ENCODE measurements at places on chromosomes 3 and 15.

DNA sequence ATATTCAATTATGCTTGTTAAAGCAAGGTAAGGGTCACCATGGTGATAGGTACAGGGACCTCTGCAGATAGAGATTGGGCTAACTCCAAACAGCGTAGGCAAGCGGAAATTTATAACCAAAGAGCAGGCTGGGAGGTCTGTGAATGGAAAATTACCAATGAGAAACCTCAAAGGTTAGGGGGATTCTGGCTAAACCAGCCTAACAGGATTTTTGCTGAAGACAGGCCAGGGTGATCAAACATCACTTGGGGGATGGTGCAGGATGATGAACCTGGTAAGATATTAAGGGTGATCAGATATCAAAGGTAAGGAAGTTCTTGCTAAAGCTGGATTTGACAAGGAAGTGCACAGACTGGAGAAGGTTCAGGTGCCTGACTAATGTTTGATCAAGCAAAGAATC lies 35.3 kb upstream of the SNRPN start:
- DNase-seq: no peak

- DNase-seq: no peak
Measured at GRCh38 chr3:123083383-123084124, 16.7 kb downstream of the PDIA5 start.

- DNase-seq: peak; percentile 69
Measured at GRCh38 chr3:10666621-10667020, 149.4 kb upstream of the SLC6A11 start.

GRCh38 chr15:65326818-65327217 lies 22.3 kb downstream of the RNU5B-1 start:
- no peak for DNase-seq

GRCh38 chr15:63544258-63545026 lies 40.0 kb downstream of the USP3 start:
- no peak for DNase-seq

GRCh38 chr3:119628816-119629445 lies 31.2 kb downstream of the PLA1A start:
- DNase-seq: no peak

- no peak for DNase-seq
Measured at GRCh38 chr15:87743562-87743961, 513.0 kb downstream of the NTRK3 start.

DNA sequence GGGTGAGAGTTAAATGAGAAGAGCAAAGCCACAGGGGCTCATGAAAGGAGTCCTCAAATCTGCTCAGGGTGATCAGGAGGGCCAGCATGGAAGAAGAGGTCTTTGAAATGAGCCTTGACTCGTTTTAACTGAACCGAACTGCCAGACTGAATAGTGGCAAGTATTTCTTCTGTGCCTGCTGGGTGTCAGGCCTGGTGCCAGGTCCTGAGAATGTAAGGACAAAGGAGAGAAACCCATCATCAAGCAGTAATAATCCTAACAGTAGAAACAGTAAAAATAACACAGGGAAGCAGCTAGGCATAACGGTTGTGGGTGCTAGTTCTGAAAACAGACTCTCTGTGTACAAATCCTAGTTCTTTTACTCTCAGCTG lies 40.4 kb upstream of the SMAD3 start:
- DNase-seq: peak; percentile 56

DNA sequence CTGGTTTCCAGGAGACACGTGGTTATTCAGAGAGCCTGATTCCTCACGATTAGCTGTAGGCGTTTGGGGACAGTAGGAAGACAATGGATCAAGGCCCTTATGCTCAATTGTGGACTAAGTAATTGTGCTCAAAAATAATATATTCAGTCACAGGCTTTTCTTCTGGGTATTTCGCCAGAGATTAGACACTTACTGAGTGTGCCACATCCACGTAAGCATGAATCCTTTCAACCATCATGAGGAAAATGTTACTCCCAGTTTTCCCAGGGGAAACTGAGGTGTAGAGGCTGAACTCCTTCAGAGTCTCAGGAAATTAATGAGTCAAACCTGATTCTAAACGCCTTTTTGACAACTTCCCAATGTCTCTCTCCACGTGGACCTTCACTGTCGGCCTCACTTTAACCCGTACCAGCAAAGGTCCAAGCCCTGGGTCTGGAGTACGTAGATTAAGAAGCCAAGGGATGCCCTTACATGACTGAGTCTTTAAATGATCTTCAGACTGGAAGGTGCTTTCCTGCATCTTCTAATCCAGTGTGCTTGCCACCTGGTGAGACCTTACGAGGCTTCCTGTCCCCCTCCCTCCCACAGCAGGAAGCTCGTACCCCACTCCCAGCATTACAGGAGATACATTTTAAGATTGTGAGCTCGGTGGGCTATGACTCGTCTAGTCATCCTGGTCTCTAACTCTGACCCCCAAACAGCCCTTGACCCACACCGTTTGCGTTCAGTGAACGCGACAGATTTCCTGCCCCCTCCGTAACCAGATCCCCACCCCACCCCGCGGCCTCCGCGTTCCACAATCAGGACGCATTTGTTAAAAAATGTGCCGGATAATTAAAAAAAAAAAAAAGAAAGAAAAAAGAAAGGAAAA lies 1.7 kb downstream of the PKM start:
- no peak for DNase-seq

DNA sequence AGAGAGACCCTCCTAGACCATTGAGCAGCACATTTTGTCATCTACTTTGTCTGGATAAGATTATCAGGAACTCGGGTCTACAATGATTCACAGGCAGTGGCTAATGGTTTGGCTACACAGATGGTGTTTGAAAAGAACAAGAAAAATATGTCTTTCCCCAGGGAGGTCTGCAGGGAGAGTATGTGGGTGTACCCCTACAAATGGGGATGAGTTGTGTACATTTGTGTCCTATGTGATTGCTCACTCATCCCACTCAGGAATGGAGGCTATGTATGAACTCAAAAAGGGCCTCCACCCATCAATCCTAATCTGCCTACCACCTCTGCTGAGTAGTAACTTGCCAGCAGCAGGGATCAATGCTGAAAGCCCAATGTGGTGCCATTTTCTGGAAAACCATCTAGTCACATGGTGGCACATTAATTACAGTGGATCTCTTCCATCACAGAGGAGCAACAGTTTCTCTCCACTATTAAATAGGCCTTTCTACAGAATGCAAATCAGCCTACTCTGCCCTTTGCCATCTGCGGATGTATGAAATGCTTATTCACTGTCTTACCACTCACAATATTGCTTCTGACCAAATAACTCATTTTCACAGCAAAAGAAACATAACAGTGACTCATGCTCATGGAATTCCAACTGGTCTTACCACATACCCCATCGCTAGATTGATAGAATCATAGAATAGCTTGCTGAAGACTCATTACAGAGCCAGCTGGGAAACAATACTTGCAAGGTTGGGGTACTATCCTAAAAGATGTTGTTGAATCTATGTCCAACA lies 48.3 kb upstream of the TRIM42 start:
- no peak for DNase-seq

DNA sequence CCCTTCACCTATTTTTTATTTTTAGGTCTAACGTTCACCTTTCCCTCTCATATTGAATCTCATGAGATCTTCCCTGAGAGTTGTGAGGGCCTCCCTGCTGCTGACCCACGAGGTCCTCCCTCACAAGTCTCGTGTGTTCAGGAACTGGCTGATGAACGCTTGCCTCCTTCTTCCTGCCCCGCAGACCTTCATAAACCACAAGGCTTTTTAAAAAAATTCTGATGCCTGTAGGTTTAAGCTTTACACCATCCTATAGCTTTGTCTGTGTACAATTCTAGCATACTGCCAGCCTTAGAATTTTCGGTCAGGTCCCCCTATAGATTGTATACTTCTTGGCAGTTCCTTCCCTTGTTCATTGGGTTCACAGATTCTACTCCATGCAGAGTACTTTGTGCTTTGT lies 50.5 kb downstream of the CHST2 start:
- no peak for DNase-seq

DNA sequence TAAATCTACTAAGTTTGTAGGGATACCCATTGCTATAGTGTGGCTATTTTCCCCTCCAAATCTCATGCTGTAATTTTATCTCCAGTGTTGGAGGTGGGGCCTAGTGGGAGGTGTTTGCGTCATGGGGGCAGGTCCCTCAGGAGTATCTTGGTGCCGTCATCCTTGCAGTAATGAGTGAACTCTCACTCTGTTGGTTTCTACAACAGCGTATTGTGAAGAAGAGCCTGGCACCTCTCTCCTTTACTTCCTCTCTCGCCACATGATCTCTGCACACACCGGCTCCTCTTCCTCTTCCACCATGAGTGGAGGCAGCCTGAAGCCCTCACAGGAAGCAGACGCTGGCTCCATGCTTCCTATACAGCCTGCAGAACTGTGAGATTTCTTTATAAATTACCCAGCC lies 34.0 kb upstream of the TRPM1 start:
- no peak for DNase-seq

- no peak for DNase-seq
Measured at GRCh38 chr3:137041686-137042085, 83.9 kb downstream of the IL20RB start.

- DNase-seq: no peak
Measured at GRCh38 chr15:70037292-70037640, 60.5 kb downstream of the TLE3 start.

DNA sequence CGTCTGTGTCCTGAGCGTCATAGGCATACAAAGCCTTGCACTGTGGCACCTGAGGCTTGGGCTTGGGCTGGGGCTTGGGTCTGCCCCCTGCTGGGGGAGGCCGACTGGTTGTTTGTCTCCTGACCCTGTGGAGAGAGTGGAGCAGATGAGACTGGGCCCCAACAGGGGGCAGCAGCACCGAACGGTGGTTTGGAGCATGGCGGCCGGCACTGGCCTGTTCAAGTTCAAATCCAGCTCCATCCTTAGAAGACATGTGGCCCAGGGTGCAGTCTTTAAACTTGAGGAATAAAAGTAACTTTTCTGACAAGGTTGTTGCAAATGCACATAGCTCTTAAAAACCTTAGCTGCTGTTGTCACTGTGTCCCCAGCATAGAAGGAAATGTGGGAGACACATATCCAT lies 33.3 kb downstream of the CCNB2 start:
- no peak for DNase-seq

- no peak for DNase-seq
Measured at GRCh38 chr3:47583320-47584075, 4.8 kb upstream of the CSPG5 start.

DNA sequence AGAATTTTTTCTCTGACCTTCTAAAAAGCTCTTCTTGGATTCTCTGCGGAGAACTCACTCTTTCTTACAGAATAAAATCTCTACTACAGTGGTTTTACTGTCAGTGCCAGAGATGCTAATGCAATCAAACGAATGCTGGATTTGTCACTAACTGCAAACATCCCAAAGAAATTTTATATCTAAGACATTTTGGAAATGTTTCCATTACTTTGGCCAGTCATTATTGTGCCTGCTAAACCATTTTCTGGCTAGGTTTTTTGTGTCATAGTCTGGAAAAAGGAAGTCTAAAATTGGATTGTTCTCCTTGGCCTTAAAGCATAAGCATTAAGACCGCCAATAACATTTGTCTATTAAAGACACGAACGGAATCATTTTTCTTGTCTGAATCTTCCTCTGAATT lies 54.0 kb downstream of the PLOD2 start:
- no peak for DNase-seq

GRCh38 chr15:57703387-57703786 lies 3.1 kb upstream of the POLR2M start:
- no peak for DNase-seq

- no peak for DNase-seq
Measured at GRCh38 chr3:172622916-172623700, 87.8 kb downstream of the NCEH1 start.

DNA sequence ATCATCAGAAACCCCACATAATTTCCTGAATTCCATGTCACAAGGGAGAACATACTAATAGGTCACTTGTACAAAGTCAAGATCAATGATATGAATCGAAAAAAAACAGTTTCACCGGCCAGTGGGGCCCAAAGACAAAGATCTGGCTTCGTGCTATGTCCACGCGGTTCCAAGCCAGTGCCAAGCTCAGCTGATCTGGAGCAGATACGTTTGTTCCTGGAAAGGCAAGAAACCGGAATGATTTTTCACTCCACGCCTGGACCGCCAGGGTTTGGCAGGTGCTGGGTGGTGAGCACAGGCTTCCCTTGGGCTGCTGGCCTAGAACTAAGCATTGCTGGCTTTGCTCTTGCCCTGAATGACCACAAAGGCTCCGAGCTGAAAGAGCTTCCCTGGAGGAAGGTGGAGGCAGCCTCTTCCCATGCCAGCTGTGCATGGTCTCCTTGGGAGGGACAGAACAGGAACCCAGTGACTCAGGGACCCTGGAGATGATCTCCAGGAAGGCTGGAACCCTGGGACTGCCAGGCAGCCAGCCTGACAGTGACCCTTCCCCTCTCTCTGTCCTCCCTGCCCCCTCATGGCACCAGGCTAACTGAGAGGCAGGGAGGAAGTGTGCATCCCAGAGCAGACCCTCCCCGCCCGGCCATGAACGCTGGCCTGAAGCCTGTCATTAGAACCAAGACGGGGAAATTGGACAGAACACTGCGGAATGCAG lies 40.9 kb downstream of the TRPM1 start:
- DNase-seq: no peak
